Progenitor cell of endocrine pancreas (in vitro differentiated cells): ENCODE measurements at places on chromosomes 11 and 22. TPM values are rescaled to one million over a fixed set of nuclear protein-coding genes. Genes with fewer than 3 reads are reported as not detected.

The MMP7 gene
- not detected in 2 replicates for total RNA-seq

The CCDC157 gene
- total RNA-seq, result 11.1 and 13.5 TPM in 2 replicates

The SULT4A1 gene
- total RNA-seq, result 6.6 and 7.0 TPM in 2 replicates

The MLC1 gene
- not detected in 2 replicates for total RNA-seq

The BARX2 gene
- total RNA-seq, result 2.4 and 3.7 TPM in 2 replicates

The SOX6 gene
- total RNA-seq, result 32.6 and 34.9 TPM in 2 replicates

The STX3 gene
- 91.5 and 113 TPM in 2 replicates for total RNA-seq

The DMC1 gene
- 2.2 and 3.0 TPM in 2 replicates for total RNA-seq

The SLCO2B1 gene
- total RNA-seq, result 6.6 and 7.3 TPM in 2 replicates

- peak overlapping the region; percentile 81 for H3K4me3 ChIP-seq
- peak overlapping the region; percentile 98 for H3K27ac ChIP-seq
- H3K36me3 ChIP-seq, result peaks cover 1% of the 10 kb centered on the region
- H3K4me1 ChIP-seq, result peaks cover 29% of the 10 kb centered on the region
Measured at GRCh38 chr22:45162531-45162930, 1.2 kb upstream of the NUP50 start.

DNA sequence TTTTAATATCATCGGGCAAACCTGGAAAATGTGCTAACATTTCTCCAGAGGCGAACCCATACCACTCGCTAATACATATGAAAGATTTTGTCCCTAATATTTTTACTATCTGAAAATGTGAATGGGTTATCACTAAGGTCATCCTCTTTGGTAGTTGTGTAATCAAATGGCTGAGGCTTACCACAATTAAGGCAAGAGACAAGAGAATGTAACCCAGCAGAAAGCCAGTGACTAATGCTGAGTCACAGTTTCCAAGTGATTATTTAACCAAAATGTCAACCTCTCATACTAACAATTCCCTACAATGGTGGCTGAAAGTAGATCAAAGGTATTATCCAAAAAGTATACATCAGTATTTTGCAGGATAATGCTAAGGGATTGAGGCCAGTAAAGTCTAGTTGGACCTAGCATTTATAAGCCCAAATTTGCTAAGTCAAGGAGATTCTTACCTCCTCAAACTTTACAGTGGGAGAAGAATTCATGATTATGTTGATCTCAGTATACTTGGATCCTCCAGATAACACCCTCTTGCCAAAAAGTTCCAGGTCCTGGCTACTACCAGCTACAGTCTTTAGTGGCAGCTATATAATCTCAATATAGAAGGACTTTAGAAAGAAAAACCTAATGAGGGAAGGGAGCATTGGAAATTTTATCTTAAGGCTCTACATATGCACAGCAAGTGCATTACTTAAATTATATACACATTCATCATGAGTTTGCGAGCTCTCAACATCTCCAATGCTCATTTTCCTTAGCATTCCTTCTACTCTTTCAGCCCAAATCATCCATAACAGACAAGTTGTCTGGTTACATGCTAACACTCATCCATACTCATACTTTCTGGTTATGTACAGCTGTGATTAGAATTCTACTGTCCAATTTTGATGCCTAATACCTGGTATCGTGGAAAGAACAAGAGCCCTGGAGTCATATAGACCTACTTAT, 25.4 kb downstream of the SIK3 start:
- H3K36me3 ChIP-seq, result peaks cover 5% of the 10 kb centered on the region
- no peak for DNase-seq
- no peaks in the 10 kb centered on the region for H3K27me3 ChIP-seq
- no peak overlapping the region for H3K4me3 ChIP-seq
- peaks cover 35% of the 10 kb centered on the region for H3K4me1 ChIP-seq
- H3K27ac ChIP-seq, result no peak overlapping the region

GRCh38 chr22:32880061-32880460, 78.6 kb downstream of the TIMP3 start:
- peaks cover 10% of the 10 kb centered on the region for H3K4me1 ChIP-seq
- H3K27me3 ChIP-seq, result peaks cover 14% of the 10 kb centered on the region
- no peak overlapping the region for H3K4me3 ChIP-seq
- DNase-seq, result no peak

DNA sequence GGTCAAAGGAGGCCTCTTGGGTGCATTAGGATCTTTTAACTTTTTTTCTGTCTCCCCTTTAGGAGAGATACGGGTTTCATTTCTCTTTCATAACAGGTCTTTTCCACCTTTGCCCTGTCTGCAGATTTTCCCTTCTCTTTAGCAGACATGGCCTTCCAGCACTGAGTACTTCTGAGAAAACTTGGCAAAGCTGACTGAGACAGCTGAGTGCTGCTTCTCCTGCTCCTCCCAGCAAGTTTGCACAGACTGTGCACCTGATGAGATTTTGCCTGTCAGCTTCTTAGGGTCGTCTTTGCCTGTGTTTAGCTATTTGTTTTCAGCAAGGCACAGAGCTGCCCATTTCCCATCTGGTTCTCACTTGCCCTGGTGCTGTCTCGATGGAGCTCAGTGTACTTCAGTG, 87.5 kb upstream of the TBCEL start:
- no peak overlapping the region for H3K4me3 ChIP-seq
- no peaks in the 10 kb centered on the region for H3K36me3 ChIP-seq
- peaks cover 6% of the 10 kb centered on the region for H3K4me1 ChIP-seq
- peaks cover 31% of the 10 kb centered on the region for H3K27me3 ChIP-seq
- H3K27ac ChIP-seq, result no peak overlapping the region

GRCh38 chr11:86124251-86125233, 55.7 kb upstream of the PICALM start:
- no peak for DNase-seq
- no peaks in the 10 kb centered on the region for H3K36me3 ChIP-seq
- H3K4me1 ChIP-seq, result peaks cover 3% of the 10 kb centered on the region
- no peak overlapping the region for H3K4me3 ChIP-seq
- H3K27me3 ChIP-seq, result no peaks in the 10 kb centered on the region
- no peak overlapping the region for H3K27ac ChIP-seq

GRCh38 chr11:47917599-47918369, 62.6 kb upstream of the PTPRJ start:
- H3K27me3 ChIP-seq, result no peaks in the 10 kb centered on the region
- no peak overlapping the region for H3K4me3 ChIP-seq
- H3K27ac ChIP-seq, result no peak overlapping the region
- H3K4me1 ChIP-seq, result peaks cover 14% of the 10 kb centered on the region
- DNase-seq, result no peak
- no peaks in the 10 kb centered on the region for H3K36me3 ChIP-seq

GRCh38 chr11:1466784-1467183, 19.8 kb downstream of the MOB2 start:
- H3K27ac ChIP-seq, result peak overlapping the region; percentile 35
- no peak overlapping the region for H3K4me3 ChIP-seq
- no peak for DNase-seq
- H3K27me3 ChIP-seq, result no peaks in the 10 kb centered on the region
- H3K4me1 ChIP-seq, result no peaks in the 10 kb centered on the region

- H3K4me3 ChIP-seq, result no peak overlapping the region
- no peak overlapping the region for H3K27ac ChIP-seq
- no peak for DNase-seq
Measured at GRCh38 chr22:30662040-30662439, 5.6 kb downstream of the DUSP18 start.

DNA sequence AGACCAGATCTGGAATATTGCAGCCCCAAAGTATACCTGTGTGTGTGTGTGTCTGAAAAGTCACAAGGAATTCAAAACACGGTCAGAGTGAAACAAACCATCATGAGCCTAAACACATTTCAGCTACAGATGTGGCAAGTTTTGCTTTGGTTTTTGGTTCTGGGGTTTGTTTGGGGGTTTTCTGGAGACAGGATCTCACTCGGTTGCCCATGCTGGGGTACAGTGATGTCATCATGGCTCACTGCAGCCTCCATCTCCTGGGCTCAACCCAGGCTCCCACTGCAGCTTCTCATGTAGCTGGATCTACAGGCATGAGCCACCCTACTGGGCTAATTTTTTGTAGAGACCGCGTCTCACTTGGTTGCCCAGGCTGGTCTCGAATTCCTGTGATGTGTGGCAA, 41.4 kb upstream of the PHF21A start:
- no peak overlapping the region for H3K4me3 ChIP-seq
- no peaks in the 10 kb centered on the region for H3K4me1 ChIP-seq
- no peaks in the 10 kb centered on the region for H3K36me3 ChIP-seq
- H3K27ac ChIP-seq, result no peak overlapping the region
- no peak for DNase-seq

DNA sequence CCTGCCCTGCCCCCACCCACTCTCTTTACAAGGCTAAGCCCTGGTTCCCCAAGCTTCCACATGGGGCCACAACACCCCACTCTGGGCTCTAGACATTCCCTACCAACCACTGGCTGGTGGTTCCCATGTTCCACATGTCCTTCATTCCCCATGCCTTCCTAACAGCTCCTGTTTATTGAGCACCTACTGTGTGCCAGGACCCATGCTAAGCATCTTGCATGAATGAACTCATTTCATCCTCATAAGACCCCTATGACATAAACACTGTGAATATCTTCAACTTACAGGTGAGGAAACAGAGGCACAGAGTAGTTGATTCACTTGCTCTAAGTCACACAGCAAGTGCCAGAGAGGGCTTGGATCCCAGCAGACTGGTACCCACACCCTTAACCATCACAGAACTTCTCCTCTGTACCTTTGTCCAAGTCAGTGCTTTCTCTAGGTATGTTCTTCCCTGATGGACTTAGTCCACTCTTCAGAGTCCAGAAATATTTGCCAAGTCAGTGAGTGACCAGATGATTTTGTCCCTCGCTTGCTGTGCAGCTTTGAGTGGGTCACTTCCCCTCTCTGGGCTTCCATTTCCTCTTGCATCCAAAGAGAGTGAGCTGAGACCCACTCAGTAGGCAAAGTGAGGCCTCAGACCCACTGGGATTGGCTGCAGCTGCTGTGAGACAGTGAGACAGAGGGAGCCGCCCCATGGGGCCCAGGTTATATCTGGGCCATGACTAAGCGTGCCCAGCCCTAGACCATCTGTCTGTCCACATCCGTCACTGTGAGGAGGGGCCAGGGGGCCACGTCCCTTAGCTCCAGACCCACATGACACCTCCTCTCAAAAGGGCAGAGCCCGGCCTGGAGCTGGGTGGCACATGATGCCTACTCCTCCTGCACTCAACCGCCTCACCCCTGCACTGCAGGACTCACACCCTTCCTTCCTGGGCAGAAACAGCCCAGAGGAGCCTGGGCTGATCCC, 132.4 kb downstream of the MN1 start:
- H3K27me3 ChIP-seq, result no peaks in the 10 kb centered on the region
- DNase-seq, result no peak
- peak overlapping the region; percentile 79 for H3K27ac ChIP-seq

- no peaks in the 10 kb centered on the region for H3K4me1 ChIP-seq
- H3K27me3 ChIP-seq, result peaks cover 4% of the 10 kb centered on the region
- H3K4me3 ChIP-seq, result no peak overlapping the region
- no peaks in the 10 kb centered on the region for H3K36me3 ChIP-seq
Measured at GRCh38 chr11:113556036-113556435, 80.8 kb upstream of the DRD2 start.

DNA sequence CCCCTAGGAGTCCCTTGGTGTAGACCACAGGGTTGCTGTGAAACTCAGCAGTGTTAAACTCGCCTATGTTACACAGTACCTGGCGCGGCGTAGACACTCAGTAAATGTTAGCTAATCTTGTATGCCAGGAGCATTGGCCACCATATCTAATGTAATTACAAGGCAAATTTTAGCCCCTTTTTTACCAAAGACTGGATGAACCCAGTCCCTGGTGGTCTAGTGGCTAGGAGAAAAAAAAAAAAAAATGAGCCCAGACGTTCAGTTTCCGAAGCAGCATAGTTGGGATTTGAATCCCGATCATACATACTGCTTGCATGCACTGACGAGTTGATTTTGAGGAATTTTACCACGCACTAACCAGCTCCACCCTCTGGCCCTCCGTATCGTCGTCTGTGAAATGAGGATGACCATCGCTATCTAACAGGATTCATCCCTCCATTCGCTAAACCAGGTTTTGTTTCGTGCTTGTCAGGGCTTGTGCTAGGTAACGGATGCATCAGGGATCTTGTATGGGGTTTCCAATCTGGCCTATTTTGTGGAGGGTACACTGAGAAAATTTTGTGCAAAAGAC, 688 bp downstream of the PTS start:
- peak overlapping the region; percentile 91 for H3K4me3 ChIP-seq
- DNase-seq, result no peak
- peaks cover 3% of the 10 kb centered on the region for H3K27me3 ChIP-seq
- H3K36me3 ChIP-seq, result peaks cover 3% of the 10 kb centered on the region
- H3K27ac ChIP-seq, result peak overlapping the region; percentile 89

DNA sequence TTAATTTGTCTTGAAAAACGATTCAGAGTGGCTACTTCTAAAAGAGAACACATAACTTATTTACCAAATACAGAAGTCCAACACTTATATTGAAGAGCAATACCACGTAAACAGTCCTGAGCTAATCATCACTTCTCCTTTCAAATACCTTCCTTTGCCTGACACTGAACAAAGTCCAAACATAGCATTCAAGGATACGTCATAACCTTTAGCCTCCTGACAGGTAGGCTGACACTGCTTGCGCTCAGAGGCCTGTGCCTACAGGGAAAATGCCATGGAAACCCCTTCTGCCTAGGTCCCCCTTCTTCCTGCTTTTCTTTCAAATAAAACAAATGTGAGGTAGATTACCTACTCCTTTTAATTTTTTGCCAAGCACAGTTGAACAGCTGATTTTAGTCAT, 510.0 kb downstream of the INSC start:
- peaks cover 62% of the 10 kb centered on the region for H3K27me3 ChIP-seq
- no peaks in the 10 kb centered on the region for H3K36me3 ChIP-seq
- no peak for DNase-seq
- H3K4me3 ChIP-seq, result no peak overlapping the region

DNA sequence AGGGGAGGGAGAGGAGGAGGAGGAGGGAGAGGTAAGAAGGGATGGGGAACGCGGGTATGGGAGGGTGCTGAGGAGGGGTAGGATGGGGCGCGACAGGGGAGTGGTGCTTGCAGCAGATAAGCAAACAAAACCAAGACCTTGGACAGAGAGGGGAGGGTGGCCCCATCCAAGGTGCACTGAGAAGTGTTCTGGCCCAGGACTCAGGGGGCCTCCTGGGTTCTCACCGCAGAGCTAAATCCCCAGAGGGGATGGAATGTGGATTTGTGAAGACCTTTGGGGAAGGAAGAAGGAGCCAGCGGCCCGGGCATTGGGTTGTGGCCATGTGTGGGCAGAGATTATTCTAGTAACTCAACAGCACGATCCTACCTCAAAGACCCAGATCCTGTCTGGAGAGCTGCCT, 90.9 kb upstream of the LINC01488 start:
- DNase-seq, result no peak
- no peak overlapping the region for H3K4me3 ChIP-seq
- H3K36me3 ChIP-seq, result peaks cover 3% of the 10 kb centered on the region

DNA sequence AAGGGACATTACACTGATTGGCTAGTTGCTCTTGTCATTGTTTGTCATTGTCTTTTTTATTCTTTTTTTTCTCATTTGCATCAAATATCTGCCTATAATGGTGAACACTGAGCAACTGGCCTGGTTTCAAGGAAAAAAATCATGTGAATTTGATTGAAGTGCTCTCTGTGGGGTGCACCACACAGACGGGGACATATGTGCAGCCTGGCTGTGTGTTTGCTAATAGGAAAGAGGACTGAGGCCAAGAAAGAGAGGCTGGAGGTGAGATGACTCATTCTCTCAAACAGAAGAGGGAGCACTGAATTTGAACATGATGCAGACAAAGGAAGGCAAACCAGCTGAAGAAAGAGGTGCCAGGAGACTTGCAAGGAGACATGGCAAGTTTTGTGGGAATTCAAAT, 684.9 kb upstream of the CCDC90B start:
- H3K4me1 ChIP-seq, result peaks cover 14% of the 10 kb centered on the region
- DNase-seq, result no peak
- H3K36me3 ChIP-seq, result no peaks in the 10 kb centered on the region
- no peaks in the 10 kb centered on the region for H3K27me3 ChIP-seq
- H3K27ac ChIP-seq, result no peak overlapping the region
- H3K4me3 ChIP-seq, result no peak overlapping the region

- H3K4me1 ChIP-seq, result no peaks in the 10 kb centered on the region
- H3K4me3 ChIP-seq, result no peak overlapping the region
- no peaks in the 10 kb centered on the region for H3K36me3 ChIP-seq
- no peak overlapping the region for H3K27ac ChIP-seq
- H3K27me3 ChIP-seq, result peaks cover 9% of the 10 kb centered on the region
Measured at GRCh38 chr11:95589893-95590612, 199.5 kb downstream of the FAM76B start.
